Breast epithelium (tissue), 4 donors: ENCODE measurements at places on chromosomes 5 and 9. TPM values are rescaled to one million over a fixed set of nuclear protein-coding genes. Genes with fewer than 3 reads are reported as not detected.

Gene CCDC192
- 1.3 TPM for total RNA-seq

Gene CCL28
- total RNA-seq = 192 TPM

Gene PRUNE2
- total RNA-seq = 14.7 TPM

Gene CCL27
- total RNA-seq = not detected

Gene RPL37
- 341 TPM for total RNA-seq

Gene KCNV2
- total RNA-seq = not detected

Gene IFNA13
- not detected for total RNA-seq

Gene GARIN3
- total RNA-seq = not detected

Gene PITX1
- total RNA-seq = 2.1 TPM

Gene CD274
- total RNA-seq = 2.9 TPM

Gene SPINK6
- total RNA-seq = not detected
